ENCODE measurements at places on chromosomes 2 and 18.

GRCh38 chr2:31937741-31938140 is 73.1 kb downstream of the MEMO1 start:
- no peak for DNase-seq

- no peak for DNase-seq
Observed at GRCh38 chr2:165833156-165833555, 39.1 kb upstream of the GALNT3 start.

DNA sequence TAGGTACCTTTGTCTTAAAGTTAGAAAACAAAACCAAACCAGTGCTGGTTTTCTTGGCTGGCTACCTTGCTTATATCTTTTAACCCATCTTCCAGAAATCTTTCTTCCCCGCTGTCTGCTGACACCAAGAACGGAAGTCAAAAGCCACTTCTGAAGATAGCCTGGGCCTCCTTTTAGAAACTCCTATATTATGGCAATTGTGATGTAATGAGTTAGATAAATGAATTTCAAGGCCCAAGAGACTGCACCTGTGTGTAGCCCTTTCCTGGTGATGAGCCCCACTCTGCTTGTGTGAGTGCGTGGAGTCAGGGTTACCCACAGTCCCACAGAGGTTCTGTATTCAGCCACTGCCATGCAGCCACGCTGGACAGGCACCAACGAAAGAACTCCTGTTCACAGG is 60.7 kb downstream of the ARMC9 start:
- DNase-seq, result no peak

GRCh38 chr2:126329173-126329572 is 326.8 kb upstream of the GYPC start:
- no peak for DNase-seq

GRCh38 chr2:218082586-218083351 is 13.7 kb downstream of the RUFY4 start:
- DNase-seq, result no peak

DNA sequence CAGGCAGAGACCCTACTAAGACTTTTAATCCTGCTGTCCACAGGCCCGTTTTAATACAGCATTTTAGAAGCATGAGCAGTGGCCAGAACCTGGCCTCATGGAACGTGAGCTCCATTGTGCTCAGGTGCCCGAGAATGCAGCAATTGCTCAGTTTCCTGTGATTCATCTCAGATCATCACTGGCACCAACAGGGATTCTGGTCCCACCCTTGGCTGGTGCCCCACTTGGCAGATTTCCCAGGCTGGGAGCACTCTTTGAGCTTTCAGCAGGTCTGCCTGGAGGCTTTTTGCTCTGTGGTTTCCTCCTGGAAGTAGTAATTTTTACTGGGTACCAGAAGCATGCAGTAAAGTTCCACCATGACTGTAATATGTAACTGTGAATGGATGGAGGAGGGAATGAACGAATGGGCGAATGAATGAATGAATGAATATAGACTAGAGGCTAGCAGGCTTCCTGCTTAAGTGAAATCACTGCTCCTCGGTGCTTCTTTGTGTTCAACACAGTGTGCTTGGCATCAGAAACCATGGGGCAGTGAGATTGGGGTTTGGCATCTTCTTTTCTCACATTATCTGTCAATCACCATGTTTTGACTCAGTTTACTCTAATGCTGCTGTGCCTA is 312.9 kb downstream of the PRKCE start:
- no peak for DNase-seq

DNA sequence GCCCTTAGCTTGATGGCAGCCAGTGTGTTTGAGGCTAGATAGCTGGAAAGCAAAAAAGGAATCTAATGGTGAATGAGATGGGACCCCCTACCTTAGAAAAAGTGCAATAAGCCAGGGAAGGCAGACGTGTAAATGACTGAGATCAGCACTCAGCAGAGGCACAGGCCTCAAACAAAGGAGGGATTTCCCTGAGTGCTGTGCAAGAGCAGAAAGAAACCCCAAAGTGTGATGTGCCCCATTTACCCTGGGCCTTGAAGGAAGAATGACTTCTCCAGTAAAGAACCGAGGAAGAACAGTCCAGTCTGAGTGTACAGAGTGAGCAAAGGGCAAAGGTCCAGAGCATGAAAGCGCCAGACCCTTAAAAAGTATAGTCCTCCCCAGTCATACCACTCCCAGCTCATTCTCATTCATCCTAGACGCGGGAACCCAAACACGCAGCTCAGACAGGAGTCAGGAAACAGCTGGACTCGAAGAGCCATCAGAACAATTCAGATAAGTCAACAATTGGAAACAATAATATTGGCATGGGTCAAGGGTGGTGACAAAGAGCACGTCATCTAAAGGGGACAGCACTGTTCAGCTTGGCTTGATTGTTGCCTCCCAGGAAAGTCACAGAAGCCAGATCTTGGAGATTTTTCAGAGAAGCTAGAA is 121.7 kb downstream of the INO80D start:
- DNase-seq, result no peak

DNA sequence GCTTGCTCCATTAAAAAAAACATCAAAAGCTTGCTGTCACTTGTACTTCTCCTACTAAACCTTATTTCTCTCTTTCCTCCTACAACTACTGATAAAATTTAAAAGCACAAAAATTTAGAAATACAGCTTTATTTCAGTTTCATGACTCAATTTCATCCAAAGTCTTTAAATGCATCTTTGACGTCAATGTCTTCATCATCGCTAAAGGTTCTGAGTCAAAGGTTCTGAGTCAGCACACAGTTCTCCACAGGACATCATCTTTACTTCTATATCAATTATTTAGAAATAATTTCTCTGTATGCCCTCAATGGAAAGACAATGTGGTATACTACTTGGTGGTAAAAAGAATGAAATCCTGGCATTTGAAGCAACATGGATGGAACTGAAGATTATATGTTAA is 163.9 kb upstream of the DNMT3A start:
- no peak for DNase-seq

- DNase-seq, result no peak
Observed at GRCh38 chr2:145792745-145793144, 1272.8 kb upstream of the ZEB2 start.

- no peak for DNase-seq
Observed at GRCh38 chr2:179268277-179268925, 3.8 kb upstream of the SESTD1 start.

- DNase-seq, result no peak
Observed at GRCh38 chr2:69353360-69353759, 33.7 kb downstream of the GFPT1 start.

- no peak for DNase-seq
Observed at GRCh38 chr2:10501980-10502802, 54.1 kb upstream of the ODC1 start.

DNA sequence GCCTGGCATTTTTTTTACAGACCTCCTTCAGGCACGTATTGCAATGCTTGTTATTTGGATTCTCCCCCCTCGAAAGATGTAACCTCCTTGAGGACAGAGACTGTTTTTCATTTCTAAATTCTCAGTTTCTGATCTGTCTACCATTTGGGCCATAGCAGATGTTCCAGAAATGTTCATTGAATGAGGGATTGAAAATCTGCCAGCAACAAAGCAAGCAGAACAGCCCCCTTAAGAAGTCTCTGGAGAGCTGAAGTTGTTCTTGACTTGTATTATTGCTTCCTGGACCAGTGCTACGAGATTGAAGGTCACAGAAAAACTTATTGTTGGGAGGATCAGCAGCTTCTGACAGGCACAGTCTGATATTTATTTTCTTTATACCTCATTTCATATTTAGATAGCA is 355.5 kb downstream of the EPHA4 start:
- DNase-seq, result no peak

- no peak for DNase-seq
Observed at GRCh38 chr2:173511357-173511756, 156.7 kb downstream of the CDCA7 start.

DNA sequence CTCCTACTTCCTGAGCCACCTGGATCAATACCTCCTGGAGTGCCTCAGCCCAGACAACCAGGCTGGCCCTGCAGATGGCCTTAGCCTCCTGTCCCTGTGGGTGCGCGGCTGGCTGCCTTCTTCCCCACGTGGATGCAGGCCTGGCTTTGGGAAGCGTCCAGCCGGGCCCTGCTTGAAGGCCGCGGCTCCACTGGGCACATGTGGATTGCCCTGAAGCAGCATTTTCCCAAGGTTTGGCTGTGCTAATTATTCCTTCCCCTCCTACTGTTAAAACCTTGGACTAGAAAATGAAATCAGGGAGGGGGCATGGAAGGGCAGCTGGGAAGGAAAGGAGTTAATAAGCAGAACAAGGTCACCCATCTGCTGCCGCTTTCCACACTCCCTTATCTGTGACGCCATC is 143.0 kb upstream of the GATA6 start:
- DNase-seq, result no peak

DNA sequence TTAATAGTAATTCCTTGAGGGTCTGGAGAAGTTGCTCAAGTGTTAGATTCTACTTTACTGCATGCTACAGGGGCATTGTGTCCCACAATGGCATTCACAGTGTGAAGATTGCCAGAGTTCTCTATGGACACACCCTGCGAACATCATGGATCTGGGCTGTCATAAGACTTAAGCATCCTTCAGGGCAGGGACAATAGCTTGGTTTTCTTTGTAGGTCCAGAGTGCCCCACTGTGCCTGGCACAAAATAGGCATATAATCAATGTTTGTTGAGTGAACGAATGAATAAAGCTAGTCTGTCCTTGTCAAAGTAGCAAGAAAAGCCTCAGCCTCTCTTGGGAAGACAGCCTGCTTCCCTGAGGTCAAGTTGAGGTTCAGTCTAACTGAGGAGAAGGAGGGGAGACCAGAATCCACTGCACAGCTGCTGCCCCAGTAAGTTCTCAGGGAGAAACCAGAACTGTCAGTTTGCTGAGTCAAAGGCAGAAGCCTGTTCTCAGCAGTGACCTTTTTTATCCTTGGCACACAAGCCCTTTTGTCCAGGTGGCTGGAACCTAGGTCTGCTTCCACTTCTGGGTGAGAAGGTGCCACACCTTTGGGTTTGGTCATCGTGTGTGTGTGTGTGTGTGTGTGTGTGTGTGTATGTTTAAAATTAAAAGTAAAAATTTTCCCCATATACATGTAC is 15.0 kb downstream of the INPP4A start:
- no peak for DNase-seq

DNA sequence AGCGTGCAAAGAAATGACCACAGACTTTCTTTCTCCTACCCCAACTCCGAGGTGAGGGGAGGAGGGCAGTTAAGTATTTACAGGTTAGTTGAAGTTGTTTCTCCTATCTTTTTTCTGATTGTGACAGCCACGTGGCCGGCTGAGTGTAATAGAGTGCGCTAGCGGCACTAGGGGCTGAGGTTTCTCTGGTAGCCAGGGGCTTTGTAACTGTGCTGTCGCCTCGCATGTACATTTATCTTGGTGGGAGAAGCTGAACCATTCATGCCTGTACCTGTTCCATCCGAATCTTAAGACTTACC is 214.1 kb upstream of the STON1 start:
- peak; percentile 21 for DNase-seq

- DNase-seq, result no peak
Observed at GRCh38 chr2:130839011-130839780, 2.5 kb downstream of the ARHGEF4 start.

- no peak for DNase-seq
Observed at GRCh38 chr2:64698177-64698643, 44.5 kb upstream of the SERTAD2 start.

GRCh38 chr2:222264791-222265320 is 33.9 kb downstream of the PAX3 start:
- no peak for DNase-seq

GRCh38 chr18:74171910-74172606 is 23.7 kb downstream of the TIMM21 start:
- DNase-seq, result no peak

DNA sequence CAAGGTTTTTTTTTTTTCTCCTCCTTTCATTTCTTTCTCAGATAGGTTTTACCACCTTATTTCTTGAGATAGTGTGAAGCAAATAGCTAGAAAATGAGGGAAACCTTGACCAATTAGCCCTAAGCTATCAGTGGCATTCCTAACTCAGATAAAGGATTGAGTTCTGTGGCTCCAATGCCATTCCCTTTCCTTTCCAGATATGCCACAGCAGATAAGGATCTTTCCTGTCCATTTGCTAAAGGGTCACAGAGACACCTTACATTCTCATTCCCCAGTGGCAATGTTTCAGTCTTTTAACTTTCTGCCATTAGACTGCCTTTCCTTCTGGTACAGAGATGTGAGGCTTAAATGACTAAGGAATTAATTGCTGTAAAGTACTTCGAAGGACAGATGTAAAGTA is 81.7 kb downstream of the MGAT5 start:
- no peak for DNase-seq

- no peak for DNase-seq
Observed at GRCh38 chr18:72412927-72413326, 131.2 kb downstream of the CBLN2 start.

DNA sequence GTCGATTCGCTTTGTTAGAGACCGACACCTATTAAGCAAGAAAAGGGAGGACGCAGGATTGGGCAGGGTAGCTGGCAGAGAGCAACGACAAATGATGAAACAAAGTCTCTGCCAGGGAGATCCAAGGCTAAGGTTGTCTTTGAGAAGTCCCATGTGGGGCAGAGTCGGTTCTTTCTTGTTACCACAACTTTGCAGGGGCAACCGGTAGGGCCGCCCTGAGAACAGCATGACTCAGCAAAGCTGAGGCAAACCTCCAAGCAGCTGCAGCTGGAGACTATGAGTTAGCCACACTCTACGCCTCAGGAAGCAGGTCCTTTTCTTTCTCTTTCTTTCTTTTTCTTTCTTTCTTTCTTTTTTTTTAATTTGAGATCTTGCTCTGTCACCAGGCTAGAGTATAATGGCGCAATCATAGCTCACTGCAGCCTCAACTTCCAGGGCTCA is 452.3 kb upstream of the ID2 start:
- DNase-seq, result peak; percentile 6

DNA sequence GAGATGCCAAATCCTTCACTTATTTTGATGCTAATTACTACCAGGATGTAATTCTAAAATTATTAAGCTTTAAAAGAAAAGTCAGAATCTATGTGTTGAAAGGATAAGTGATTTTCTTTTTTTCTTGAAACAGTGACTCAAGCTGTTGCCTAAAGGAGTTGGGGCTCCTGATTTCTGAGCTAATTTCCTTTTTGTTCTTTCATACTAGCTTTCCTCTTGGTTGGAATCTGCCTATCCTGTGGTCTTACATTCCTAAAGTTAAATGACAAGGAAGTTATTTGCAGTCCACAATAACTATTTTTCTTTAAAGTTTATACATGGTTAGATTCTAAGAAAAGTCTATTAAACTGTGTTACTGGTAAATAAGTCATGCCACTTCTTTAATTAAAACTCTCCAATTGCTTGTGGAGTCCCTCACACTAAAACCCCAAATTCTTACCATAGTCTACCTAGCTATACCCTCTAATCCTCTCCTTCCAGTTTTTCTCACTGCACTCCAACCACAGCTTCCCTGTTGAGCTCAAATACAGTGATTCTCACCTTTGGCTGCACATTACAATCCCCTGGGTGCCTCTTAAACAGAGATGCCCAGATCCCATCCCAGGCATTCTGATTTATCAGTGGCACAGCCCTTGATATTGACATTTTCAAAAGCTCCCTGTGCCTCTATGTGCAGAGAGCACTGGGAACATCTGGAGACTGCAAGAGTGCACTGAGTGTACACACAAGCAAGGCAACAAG is 63.3 kb upstream of the EFEMP1 start:
- no peak for DNase-seq

GRCh38 chr2:191001032-191001431 is 12.9 kb downstream of the STAT1 start:
- no peak for DNase-seq
